ENCODE measurements at places on chromosomes 6 and 20.

- no peak for DNase-seq
Measured at GRCh38 chr6:133503336-133503729, 262.2 kb downstream of the EYA4 start.

DNA sequence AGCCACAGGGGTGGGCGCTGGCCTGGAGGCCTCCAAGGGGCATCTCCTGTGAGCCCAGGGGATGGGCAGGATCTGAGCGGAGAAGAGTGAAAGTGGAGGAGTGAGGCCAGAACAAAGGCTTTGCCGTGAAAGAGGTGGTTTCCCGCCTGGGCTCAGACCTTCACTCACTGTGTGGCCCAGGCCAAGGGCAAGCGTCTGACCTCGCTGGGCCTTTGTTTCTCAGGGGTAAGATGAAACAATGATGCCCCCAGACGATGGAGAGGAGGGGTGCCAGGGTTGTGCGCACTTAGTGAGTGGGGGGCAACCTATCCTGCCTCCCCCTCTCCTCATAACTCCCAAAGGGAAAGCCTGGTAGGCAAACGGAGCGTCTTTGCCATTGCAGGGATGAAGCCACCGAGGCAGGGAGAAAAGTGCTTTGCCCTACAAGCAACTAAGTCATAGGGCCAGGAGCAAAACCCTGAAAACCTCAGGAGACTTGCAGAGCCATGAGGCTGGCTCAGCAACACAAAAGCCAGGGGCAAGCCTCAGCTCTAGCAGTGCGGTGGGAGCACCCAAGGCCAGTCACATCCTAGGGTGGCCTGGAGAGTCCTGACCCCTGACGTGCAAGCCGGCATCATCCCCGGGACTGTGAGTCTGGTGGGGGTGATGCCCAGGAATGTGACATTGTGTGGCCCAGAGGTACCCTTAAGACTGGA, 897 bp upstream of the STMN3 start:
- DNase-seq: no peak

DNA sequence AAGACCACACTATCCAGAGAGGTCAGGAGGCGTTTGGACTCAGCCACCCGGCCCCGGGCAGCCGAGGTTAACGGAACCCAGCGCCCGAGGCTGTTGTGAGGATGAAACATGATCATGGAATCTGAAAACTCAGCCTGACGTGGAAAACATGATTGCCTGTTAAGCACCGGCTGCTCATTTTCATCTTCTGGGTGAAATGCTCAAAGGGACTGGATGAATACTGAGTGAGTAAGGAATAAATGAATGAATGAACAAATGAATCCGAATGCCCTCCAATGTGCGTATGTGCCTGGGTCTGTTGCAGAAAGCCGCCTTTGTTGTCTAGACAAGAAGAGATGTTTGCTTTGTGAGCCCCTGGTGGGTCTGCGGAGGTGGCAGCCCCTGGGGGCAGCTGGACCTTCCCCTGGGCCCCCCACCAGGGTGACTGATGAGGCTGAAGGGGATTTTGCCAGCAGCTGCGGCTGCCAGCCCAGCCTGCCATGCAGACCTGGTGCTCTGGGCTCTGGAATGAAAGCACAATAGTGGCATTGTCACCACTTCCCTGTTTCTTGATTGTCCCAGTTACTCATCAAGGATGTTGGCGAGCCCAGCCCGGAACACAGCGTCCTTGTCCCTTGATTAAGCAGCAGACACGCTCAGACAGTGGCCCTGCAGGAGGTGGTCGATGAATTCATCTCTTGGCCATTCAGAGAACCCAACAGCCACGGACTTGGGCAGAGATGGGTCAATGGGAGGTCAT, 211.1 kb downstream of the ANKRD60 start:
- peak; percentile 95 for DNase-seq

GRCh38 chr20:24781418-24781980, 167.6 kb upstream of the CST7 start:
- DNase-seq: peak; percentile 27
